ENCODE measurements at places on chromosomes 7 and 10.
A peak's percentile ranks its signal among the peaks of the same experiment; 100 is the strongest.

DNA sequence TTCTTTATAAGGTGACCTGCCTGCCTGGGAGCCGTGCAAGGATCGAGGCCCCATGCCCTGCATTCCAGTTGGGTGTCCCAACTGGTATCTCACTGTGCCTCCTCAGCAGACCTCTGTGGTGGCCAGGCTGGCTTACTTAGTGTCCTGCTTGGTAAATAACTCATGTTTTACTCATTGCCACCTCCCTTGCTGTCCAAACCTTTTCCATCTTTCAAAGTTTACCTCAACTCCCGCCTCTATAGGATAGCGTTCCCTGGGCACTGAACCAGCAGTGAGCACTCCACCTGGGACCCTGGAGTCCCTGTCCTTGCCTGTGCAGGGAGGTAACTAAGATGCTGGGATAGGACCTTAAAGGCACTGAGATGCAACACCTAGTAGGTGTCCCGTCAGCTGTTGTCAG is 33.6 kb downstream of the SLC18A2 start:
- no peak for DNase-seq

GRCh38 chr7:7188091-7188490 is 5.7 kb downstream of the C1GALT1 start:
- DNase-seq, result no peak

- no peak for DNase-seq
These were observed 9.4 kb upstream of the ETV1 start for GRCh38 chr7:13998866-13999265.

GRCh38 chr7:131605280-131605878 is 49.0 kb upstream of the PODXL start:
- DNase-seq, result no peak

DNA sequence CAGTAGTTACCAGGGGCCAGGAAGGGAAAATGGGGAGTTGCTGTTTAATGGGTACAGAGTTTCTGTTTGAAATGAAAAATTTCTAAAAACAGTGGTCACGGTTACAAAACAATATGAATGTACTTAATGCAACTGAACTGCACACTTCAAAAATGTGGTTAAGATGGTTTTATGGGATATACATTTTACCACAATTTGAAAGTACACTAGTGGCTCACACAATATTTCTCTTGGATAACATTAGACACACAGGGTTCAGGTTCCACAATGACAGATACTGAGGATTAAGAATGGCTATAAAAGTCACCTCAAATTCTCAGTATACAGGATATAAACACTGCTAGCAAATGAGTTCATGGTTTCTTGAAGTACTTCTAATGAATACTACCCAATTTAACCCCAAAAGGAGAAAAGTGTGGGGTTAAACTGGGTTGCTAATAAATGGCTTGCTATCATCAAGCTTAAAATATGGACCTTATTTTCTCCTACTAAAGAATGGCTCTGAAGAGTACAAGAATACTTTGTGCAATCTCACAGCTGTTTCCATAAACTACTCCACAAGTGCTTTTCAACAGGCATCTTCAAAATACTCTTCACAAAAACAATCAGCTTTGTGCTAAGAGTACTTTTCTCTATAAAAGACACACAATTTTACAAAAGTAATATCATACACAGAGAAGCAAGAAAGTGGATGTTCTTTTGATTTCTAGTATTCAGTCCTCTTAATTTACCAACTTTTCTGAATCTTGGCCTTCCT is 92.9 kb downstream of the SRPK2 start:
- DNase-seq, result peak; percentile 23

DNA sequence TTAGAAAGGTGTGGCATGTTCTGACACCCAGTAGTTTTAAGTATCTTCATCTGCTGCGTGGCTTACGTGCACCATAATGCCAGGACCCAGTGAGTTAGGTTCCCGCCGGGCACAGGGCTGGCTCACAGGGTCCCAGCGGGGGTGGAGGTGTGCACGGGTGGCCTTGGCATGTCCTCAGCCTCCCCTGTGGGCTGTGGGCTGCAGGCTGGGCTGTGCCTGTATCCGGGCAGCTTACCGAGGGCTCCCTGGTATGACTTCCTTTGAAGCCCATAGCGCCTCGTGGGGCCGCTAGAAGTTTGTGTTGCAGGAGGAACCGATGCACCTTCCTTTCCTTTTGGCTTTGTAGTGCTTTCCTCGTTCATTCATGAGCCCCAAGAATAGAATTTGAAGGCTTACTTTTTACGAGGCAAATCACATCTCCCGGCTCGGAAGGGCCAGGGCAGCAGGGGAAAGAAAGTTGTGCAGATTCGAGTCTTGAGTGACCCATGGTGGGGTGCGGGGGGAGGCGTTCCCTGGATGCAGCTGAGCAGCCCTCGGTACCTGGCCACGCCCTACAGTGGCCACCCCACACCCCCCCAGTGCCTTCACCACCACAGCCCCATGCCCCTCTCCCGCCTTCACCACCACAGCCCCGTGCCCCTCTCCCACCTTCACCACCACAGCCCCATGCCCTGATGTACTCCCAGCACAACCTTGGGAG is 113.2 kb downstream of the WDR37 start:
- DNase-seq, result no peak

DNA sequence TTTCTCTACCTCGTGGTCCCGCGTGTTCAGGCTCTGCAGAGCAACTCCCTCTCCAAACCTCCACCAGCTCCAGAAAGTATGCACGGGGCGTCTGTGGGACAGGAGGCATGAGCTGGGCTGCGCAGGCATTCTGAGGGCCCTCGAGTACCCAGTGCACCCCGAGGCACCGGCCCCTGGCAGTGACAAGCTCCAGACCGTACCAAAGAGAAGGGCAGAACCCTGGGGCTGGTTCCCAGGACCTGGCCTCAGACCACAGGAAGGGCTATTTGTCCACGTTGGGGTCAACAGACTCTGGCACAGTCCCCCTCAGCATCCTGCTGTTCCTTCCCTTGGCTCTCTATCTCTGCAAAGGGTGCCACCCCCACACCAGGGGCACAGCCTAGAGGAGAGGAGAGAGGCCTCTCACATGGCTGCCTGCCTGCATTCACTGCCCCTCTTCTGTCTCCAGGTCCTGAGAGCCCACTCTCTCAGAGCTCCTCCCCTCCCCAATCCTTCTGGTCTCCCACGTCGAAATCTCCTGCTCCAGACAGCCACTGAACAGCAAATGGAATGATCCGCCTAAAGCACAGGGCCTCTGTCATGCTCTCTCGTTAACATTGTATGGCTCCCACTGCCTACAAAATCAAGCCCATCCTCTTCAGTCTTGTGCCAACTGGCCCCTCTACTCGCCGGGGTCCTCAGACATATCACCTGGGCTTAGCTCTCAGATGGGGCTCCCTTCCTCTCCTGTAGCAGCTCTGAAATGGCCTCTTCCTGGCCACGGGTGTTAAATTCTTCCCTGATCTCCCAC is 96.3 kb downstream of the OAT start:
- DNase-seq, result no peak

DNA sequence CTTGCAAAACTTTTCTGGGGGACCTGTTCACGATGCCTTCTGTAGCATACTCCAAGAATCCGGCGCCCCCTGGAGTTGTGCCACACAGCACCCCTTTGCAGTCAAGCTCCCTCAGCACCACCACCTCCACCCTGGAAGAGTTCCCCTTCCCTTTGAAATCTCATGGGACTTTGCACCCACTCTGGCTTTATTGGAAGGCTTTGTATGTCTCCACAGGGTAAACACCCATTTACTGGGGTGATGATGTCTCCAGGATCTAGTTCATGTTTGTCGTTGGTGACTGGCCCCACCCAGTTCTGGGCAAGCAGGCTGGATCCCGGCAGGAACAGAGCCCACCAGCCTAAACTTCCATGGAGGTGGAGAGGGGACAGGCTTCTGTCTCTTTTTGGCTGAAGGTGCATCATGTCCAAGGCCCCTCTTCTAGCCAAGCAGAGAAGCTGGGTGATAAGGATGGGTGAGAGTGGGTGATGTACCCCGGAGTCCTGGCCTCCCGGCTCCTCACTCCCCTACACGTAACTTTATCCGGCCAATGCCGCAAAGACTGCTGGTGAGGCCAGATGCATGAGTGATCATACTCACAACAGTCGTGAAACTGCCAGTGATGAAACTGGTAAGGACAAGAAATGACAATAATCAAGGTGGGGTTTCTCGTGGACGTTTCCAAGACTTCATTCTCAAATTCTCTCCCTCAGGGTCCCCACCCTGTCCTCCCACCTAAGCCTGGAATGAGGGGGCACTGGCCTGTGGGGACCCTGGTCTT is 695 bp upstream of the CLDN4 start:
- DNase-seq, result no peak

GRCh38 chr7:137789215-137789882 is 57.4 kb downstream of the DGKI start:
- no peak for DNase-seq

DNA sequence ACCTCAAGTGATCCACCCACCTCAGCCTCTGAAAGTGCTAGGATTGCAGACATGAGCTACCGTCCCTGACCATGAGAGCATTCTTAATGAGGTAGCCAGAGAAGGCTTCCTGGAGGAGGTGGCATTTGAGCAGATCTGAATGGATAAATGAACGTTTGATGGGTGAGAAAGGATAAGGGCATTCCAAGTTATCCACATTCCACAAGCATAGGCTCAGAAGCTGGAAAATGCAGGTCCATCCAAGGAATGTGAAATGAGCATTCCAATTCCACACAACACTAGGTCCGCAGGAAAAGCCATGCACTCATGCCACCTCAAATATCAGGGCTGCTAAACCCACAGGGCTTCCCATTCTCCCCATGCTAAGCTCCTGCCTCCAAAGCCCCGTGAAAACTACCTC is 17.0 kb downstream of the TMEM130 start:
- no peak for DNase-seq

DNA sequence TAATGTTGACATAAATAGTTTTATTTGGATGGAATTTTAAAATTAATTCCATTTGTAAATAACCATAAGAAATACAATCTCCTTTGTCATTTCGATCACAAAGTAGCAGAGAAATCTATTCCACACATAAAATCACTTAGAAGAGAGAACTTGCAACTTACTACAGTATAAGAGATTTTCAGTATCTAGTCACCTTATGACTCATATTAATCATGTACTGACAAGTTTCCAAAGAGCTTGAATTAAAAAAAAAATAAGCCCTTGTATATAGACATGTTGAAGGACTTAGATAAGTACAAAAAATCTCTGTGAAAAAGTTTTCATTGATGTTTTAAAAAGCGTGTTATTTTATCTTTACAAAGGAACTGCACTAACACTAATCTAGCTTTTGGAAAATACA is 207.1 kb upstream of the ETV1 start:
- no peak for DNase-seq

- no peak for DNase-seq
These were observed 3.7 kb upstream of the COL13A1 start for GRCh38 chr10:69797959-69798358.

DNA sequence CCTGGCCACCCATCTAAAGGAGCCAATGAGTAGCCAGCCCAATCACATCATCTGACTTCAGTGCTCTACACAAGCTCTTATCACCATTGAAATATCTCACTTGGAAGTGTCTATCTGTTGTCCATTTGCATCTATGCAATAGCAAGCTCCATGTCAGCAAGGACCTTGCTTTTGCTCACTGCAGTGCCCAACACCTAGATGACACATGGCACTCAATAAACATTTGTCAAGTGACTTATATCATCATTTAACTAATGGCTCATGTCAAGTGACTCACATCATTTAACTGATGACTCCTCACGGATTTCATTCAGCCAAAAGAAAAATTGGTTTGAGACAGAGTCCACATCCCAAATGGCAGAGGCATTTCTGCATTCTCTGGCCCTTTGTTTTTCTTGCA is 92.9 kb upstream of the ADAM12 start:
- no peak for DNase-seq

DNA sequence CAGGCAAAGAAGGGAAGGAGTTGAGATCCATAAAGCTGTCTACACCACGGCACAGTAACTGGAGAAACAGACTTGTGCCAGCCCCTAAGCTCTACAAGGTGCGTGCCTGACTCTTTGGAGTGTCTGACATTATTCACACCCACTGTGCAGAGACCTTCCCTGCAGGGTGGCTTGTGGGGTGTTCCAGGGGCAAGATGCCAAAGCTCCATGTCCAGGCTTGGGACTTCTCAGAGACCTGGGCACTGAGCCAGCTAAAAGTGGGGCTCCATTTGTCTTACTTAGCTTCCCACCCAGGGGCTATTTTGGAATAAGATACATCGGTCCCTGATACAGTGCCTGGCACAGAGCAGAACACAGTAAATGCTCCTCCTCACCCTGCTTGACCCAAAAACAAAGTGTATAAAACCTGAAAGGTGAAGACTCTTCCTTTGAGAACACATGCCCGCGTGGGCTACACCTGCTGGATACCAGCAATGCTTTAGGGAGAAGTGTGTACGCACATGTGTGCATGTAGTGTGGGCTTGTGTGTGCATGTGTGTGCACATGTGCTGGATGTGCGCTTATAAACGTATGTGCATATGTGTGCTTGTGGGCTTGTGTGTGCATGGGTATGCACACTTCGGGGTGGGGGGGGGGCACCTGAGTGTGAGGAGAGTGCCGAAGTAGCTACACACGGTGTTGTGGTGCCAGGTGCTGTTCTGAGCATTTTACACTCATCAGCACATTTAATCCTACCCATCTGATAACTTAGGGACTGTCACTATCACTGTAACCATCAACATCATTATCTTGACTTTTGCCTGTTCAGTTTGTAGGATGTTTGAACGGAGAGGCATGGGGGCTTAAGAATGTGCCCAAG is 143.0 kb downstream of the ARHGAP22 start:
- no peak for DNase-seq

DNA sequence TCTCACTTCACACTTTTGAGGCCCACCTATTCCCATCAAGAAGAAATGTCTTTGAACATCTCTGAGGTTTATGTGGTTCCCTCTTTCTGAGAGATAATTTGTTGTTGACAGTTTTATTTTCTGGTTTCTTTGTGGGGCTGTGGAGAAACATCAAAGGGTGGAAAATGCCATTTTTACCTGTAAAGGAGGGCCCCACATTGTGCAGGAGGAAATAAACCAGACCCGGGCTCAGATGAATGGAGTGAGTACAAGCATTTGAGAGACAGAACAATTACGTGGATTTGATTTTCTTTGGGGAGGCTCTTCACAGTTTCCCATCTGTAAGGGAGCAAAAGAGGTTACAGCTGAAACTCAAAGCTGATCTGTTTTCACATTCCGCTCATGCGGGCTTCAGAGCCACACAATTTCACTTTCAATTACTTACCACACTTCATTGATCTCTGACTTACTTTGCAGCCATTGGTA is 29.8 kb downstream of the ITPRIP start:
- DNase-seq, result no peak

GRCh38 chr7:128167042-128167701 is 73.9 kb upstream of the LEP start:
- DNase-seq, result peak; percentile 57

- DNase-seq, result no peak
These were observed 155.3 kb upstream of the COBL start for GRCh38 chr7:51471981-51472296.

Measured in common myeloid progenitor, CD34-positive (primary cell).